ENCODE measurements at places on chromosomes 2 and 18. TPM values are rescaled to one million over a fixed set of nuclear protein-coding genes. Genes with fewer than 3 reads are reported as not detected.

DNA sequence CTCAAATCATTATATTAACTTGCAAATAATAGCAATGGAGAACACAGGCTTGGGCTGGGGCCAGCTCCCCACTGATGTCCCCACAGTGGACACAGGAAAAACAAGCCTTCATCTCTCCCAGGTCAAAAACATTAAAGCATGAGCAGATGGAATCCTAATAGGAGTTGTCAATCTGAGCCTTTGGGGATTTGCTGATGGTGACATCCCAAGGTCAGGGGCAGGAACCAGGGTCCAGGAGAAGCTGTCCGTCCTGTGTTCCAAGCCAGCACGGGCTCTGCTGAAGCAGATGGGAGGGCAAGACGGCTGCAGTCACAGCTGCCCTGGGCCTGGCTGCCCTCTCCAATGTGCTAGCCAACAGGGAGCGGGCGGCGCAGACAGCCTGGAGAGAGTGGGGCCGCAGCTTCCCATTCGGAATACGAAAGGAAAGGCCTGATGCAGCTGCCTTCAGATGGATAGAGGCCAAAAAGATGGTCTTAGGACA, 135.5 kb downstream of the NDUFA10 start:
- no peak overlapping the region for H3K27ac ChIP-seq
- no peaks in the 10 kb centered on the region for H3K27me3 ChIP-seq
- no peaks in the 10 kb centered on the region for H3K36me3 ChIP-seq
- H3K4me1 ChIP-seq, result no peaks in the 10 kb centered on the region
- no peak overlapping the region for H3K4me3 ChIP-seq
- no peak for DNase-seq

The TEX44 gene
- total RNA-seq, result not detected

- no peaks in the 10 kb centered on the region for H3K4me1 ChIP-seq
- no peak for DNase-seq
- H3K27ac ChIP-seq, result no peak overlapping the region
- H3K36me3 ChIP-seq, result no peaks in the 10 kb centered on the region
These were observed 67.4 kb downstream of the BCL11A start for GRCh38 chr2:60486067-60486466.

The WDR12 gene
- 20.0 TPM for total RNA-seq

GRCh38 chr2:195488567-195488966, 168.5 kb upstream of the SLC39A10 start:
- no peak for DNase-seq
- H3K27ac ChIP-seq, result no peak overlapping the region
- no peaks in the 10 kb centered on the region for H3K27me3 ChIP-seq
- no peaks in the 10 kb centered on the region for H3K36me3 ChIP-seq
- no peaks in the 10 kb centered on the region for H3K4me1 ChIP-seq

DNA sequence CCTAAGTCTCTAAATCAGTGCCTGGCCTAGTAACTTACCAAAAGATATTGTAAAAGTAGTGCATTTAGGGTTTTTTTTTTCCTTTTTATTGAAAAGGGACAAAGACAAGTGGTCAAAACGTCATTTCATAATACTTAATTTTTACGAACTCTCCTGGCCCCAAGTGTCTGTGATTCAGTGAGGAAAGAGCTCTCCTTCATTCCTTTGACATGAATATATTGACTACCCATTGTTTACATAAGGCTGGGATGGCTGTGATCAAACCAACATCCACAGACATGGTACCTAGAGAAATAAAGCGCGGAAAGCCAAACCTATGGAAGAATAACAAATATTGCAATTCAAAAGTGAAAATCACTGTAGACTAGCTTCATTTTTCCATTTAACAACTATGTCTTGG, 198.4 kb downstream of the BABAM2 start:
- H3K4me1 ChIP-seq, result no peaks in the 10 kb centered on the region
- H3K27ac ChIP-seq, result no peak overlapping the region
- H3K4me3 ChIP-seq, result no peak overlapping the region
- no peaks in the 10 kb centered on the region for H3K27me3 ChIP-seq
- no peaks in the 10 kb centered on the region for H3K36me3 ChIP-seq

DNA sequence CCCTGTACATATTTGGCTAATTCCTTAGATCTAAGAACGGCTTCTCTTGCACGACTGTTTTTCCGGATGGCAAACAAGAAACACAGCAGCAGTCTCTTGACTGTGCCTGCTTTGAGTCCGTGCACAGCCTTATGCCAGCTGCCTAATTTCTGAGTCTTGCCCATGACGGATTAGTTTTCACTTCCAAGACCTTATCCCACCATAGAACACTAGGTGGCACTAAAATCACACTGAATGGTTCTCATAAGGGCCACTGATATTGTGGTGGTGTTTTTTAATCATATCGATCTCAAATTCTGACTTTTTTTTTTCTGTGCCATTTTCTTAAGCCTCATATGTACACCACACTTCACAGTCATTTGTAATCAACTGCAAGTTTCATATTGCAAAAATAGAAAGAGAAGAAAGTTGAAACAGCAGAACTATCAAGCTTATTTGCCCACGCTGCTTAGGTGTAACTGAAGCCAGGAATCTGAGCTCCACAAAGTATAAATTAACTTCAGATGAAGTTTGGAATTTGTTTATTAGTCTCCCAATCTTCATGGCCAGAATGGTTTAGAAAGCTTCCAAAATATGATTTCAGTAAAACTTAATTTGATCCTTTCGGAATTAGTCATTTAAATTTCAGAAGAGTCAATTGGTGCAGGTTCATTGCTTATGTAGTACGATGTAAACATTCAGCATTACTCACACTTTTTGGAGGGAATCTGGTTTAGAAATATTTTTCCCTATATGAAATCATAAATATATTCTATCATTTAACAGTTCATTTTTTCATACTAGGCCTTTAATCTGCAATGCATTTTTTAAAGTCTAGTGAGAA, 45.5 kb upstream of the SCN7A start:
- DNase-seq, result no peak
- H3K27ac ChIP-seq, result no peak overlapping the region
- H3K27me3 ChIP-seq, result no peaks in the 10 kb centered on the region
- H3K4me3 ChIP-seq, result no peak overlapping the region
- H3K4me1 ChIP-seq, result no peaks in the 10 kb centered on the region

The SETBP1 gene
- total RNA-seq, result 16.4 TPM

The LRRFIP1 gene
- total RNA-seq, result 53.3 TPM

The ST6GAL2 gene
- 2.4 TPM for total RNA-seq

DNA sequence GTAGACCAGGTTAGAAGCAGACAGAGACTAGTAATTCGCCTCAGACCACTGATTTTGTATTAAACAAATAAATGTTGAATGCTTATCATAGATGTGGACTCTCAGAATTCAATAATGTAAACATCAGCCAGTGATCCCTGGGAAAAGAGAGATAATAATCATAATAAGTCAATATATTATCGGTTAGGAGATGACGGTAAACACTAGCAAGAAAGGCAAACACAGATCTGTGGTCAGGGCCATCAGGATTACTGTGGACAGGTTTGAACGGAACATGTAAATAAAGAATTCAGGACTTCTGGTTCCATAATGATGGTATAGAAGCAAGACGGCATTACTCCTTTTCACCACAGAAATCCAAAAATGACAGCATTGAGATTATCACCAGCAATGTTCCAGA, 861.6 kb downstream of the CBLN2 start:
- no peaks in the 10 kb centered on the region for H3K27me3 ChIP-seq
- H3K4me3 ChIP-seq, result no peak overlapping the region
- DNase-seq, result no peak
- no peaks in the 10 kb centered on the region for H3K36me3 ChIP-seq
- no peaks in the 10 kb centered on the region for H3K4me1 ChIP-seq

GRCh38 chr2:164568317-164568716, 53.0 kb downstream of the GRB14 start:
- H3K36me3 ChIP-seq, result no peaks in the 10 kb centered on the region
- H3K4me3 ChIP-seq, result peak overlapping the region; percentile 55
- peak overlapping the region; percentile 88 for H3K27ac ChIP-seq
- H3K4me1 ChIP-seq, result peaks cover 9% of the 10 kb centered on the region
- H3K27me3 ChIP-seq, result no peaks in the 10 kb centered on the region

DNA sequence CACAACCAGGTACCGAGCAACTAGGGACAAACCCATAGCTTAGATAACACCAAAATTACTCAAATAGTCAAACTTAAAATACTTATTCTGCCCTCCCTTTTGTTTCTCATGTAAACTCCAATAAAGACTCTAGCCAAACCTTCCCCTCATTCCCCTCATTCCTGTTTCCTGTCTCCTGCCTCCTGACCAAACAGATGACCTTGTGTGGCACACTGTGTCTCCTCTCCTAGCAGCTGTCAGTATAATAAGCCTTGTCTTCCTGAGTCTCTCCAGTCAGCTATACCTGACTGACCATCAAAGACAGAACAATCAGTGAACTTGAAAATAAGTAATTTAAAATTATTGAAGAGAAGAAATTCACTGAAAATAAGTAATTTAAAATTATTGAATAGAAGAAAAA, 14.3 kb downstream of the SULT1C4 start:
- H3K4me3 ChIP-seq, result no peak overlapping the region
- H3K36me3 ChIP-seq, result no peaks in the 10 kb centered on the region
- no peak for DNase-seq
- no peaks in the 10 kb centered on the region for H3K4me1 ChIP-seq
- H3K27ac ChIP-seq, result no peak overlapping the region
- no peaks in the 10 kb centered on the region for H3K27me3 ChIP-seq

DNA sequence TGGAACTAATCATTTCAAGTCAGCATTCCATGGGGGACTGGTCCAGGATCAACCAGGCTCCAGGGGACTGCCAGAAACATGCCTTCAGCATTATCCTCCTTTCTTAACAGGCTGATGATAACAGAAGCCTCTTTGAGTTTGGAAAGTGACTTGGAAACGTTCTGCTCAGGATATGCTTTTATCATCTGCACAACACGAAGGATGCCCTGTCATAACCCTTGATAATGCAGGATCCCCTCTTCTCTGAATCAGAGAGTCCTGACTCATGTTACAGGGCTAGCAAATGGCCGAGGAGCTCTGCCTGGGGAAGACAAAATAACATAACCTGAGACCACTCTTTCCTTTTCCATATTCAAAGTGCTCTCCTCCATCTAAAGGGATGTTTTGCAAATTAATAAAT, 6.7 kb downstream of the SCYGR3 start:
- H3K27me3 ChIP-seq, result no peaks in the 10 kb centered on the region
- no peaks in the 10 kb centered on the region for H3K36me3 ChIP-seq
- no peak overlapping the region for H3K4me3 ChIP-seq
- H3K27ac ChIP-seq, result no peak overlapping the region
- no peaks in the 10 kb centered on the region for H3K4me1 ChIP-seq

- DNase-seq, result no peak
- no peak overlapping the region for H3K4me3 ChIP-seq
- H3K36me3 ChIP-seq, result no peaks in the 10 kb centered on the region
- H3K27ac ChIP-seq, result no peak overlapping the region
These were observed 21.0 kb downstream of the PAX8 start for GRCh38 chr2:113257516-113258264.

The UNC80 gene
- not detected for total RNA-seq

- no peaks in the 10 kb centered on the region for H3K27me3 ChIP-seq
- H3K4me3 ChIP-seq, result no peak overlapping the region
- no peaks in the 10 kb centered on the region for H3K36me3 ChIP-seq
- H3K4me1 ChIP-seq, result no peaks in the 10 kb centered on the region
These were observed 73.7 kb upstream of the PIK3C3 start for GRCh38 chr18:41881285-41881684.

DNA sequence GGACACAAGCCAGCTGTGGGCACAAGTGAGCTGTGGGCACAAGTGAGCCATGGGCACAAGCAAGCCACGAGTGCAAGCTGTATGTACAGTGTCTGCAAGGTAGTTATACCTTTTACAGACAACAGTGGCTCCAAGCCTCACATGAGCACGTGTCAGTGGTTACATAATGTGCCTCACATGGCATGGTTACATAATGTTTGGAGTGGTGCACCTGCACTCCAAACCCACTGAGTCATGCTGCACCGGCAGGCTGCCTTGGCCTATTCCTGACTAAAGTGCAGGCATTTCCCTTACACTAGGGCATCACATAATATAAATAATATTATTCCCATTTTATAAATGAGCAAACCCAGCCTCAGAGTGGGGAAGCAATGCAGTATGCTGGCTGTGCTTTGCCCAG, 62.6 kb downstream of the MARCO start:
- H3K27me3 ChIP-seq, result no peaks in the 10 kb centered on the region
- H3K4me1 ChIP-seq, result no peaks in the 10 kb centered on the region
- no peak overlapping the region for H3K27ac ChIP-seq
- H3K36me3 ChIP-seq, result no peaks in the 10 kb centered on the region

The CNDP1 gene
- 33.2 TPM for total RNA-seq

DNA sequence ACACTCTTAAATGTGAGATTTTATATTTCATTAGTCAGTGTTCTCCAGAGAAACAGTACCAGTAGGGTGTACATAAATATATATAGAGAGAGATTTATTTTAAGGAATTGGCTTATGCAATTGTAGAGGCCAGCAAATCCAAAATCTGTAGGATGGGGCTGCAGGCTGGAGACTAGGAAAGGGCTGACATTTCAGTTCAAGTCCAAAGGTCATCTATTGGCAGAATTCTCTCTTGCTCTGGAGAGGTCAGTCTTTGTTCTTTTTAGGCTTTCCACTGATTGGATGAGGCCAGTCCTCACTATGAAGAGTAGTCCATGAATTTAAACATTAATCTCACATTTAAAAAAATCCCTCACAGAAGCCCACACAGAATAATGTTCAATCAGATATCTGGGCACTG, 170.8 kb upstream of the NCKAP5 start:
- H3K27me3 ChIP-seq, result no peaks in the 10 kb centered on the region
- no peak overlapping the region for H3K27ac ChIP-seq
- no peaks in the 10 kb centered on the region for H3K36me3 ChIP-seq
- H3K4me3 ChIP-seq, result no peak overlapping the region
- no peak for DNase-seq

DNA sequence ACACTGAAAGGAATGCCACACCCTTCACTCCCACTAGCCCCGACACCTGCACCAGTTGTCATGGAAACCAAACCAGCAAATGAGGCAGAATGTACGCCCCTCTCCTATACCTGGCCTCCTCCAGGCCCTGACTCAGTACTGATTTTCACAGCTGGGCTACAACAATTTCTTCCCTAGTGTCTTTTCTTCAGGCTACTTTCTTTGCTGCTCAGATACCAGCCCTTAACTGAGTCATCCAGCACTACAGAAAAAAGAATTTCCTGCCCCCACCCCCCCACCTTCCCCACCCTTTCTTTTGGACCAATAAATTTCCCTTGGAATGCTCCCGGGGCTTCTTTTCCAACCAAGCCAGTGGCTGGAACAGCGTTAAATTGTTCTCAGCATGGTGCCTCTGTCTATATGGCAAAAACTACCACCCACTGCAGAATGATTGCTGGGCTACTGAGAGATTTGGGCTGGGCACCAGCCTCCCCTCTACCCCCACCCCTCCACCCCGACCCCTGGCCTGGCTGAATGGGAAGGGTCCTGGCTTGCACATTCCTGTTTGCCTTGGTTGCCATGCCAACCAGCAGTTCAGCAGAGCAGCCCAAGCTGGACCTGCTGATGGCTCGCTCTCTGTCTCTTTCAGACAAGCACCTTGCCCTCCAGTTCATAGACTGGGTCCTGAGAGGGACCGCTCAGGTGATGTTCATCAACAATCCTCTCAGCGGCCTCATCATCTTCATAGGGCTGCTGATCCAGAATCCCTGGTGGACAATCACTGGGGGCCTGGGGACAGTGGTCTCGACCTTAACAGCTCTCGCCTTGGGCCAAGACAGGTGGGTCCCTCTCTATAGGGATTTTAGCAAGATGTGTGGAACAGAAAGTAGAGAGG, 11.3 kb downstream of the SLC14A2 start:
- H3K4me1 ChIP-seq, result no peaks in the 10 kb centered on the region
- no peak overlapping the region for H3K4me3 ChIP-seq
- H3K36me3 ChIP-seq, result no peaks in the 10 kb centered on the region
- no peak for DNase-seq
- no peak overlapping the region for H3K27ac ChIP-seq
